ENCODE measurements at places on chromosomes 7 and 10.

DNA sequence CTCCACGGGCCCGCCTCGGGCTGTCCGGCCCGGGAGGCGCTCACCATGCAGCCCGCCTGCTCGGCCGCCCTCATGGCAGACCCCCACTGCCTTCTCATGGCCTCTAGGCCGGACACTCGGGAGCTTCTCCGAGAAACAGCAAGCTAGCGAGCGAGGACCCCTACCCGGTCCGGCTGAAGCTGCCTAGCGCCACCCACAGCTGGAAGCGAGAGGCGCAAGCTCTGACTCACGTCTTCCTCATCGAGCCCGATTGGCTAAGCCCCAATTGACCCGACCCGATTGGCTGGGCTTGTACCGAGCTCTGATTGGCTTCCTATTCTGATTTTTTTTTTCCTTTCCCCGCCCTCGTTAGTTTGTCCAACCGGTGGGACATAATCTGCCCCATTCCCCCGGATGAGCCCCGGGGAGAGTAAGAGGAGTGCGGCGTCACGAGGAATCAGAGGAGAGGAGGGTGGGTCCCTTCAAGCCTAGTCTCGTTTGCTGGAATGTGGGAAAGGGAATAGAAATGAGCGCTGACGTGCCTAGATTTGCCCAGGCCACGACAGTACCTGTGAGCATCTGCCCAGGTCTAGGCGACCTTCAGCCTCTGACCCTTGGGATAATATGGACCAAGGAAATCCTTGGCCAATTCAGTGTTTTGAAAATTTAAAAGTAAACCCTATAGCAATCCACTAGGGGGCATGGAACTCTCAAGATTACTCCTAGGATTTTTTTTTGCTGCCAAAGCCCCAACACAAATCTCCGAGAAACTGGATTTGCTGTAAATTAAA lies at the start of gene TYSND1:
TSS of gene TYSND1 (minus strand) at position 212 of the 770 bp plus-strand sequence. CDS start at position 98, 114 bp downstream.
- DNase-seq, result peak; percentile 96

GRCh38 chr7:51290702-51291540 lies 25.7 kb downstream of the COBL start:
- no peak for DNase-seq

DNA sequence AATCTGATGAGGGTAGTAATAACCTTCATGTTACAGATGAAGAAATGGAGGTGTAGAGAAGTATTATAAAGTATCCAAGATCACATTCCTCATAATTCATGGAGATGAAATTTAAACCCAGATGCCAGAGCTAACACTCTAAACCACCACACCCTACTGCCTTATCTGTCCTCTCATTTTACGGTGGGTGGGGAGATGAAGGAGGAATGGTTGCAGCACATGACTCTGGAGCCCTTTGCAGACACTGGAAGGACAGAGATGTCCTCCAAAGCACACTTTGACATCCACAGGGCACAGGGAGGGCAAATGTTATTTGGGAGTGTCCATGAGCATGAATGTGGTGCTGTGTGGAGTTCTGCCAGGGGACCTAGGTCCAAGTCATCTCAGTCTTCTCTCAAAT lies 1.1 kb downstream of the PLEKHS1 start:
- DNase-seq, result no peak

DNA sequence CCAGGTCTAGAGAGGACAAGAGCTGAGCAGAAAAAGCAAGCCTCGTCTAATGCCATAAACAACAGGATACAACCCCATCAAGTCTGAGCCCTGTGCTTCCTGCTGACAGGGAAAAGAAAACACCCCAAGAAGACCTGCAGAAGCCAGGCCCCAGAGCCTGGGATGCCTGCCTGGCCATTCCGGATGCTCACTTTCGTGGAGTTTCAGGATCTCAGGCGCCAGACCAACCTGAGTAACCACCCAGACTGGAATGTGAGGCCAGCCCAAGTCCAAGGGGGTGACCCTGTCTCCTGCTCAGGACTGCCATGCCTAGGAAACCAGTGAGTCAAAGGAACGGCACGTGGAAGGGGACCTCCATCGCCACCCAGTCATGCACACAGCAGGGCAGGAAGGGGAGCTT lies 74.3 kb downstream of the PLXNA4 start:
- DNase-seq, result no peak

DNA sequence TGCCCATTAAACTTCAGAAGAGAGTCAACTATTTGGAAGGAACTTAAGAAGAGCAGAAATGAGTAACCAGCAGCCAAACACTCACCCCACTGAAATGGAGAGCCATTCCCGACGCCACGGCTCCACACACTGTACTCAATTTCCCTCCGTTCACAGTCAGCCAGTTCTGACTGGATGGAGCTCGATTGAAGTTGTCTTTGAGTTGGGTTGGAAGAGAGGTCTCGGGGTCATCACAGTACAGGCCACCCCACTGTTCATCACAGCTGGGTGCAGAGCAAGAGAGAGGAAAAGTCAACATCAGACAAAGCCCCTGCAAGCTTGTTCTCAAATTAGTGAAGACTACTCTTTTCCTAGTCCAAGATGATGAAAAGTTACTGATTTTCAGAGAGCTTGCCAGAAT lies 75.9 kb upstream of the SLC26A5 start:
- no peak for DNase-seq

- no peak for DNase-seq
Observed at GRCh38 chr10:76969366-76969948, 668.2 kb downstream of the KCNMA1 start.

DNA sequence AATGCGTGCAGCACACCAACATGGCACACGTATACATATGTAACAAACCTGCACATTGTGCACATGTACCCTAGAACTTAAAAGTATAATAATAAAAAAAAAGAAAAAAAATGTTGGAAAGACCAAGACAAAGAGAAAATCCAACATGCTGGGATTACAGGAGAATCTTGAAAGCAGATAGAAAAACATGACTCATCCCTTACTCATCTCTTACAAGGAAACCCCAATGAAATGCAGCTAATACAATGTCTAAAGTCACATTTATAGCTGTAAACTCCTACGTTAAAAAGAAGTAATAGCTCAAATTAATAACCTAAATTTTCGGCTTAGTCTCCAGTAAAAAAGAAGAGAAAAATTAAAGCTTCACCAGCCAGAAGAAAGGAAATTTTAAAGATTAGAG lies 47.5 kb upstream of the DGKB start:
- DNase-seq, result no peak

GRCh38 chr10:80530816-80531215 lies 6.9 kb upstream of the SH2D4B start:
- DNase-seq, result no peak

GRCh38 chr10:124165827-124166226 lies 72.4 kb upstream of the CHST15 start:
- DNase-seq, result no peak

GRCh38 chr7:26667514-26668133 lies 196.8 kb downstream of the SKAP2 start:
- DNase-seq, result peak; percentile 97

DNA sequence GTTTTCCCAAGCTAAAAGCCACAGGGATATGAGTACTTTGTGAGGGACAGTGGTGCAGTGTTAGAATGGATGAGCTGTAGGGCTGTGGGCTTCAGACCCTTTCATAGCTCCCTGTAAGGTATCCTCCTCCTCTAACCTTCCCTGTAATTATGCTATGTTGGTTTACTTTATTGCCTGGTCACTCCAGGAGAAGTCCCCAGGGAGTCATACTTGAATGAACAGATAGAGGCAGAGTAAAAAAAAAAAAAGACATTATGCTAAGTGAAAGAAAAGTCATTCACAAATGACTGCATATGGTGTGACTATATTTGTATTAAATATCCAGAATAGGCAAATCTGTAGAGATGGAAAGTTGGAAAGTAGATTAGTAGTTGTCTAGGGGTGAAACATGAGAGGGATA lies 434.4 kb downstream of the AUTS2 start:
- DNase-seq, result peak; percentile 46

- no peak for DNase-seq
Observed at GRCh38 chr7:15580604-15581351, 19.0 kb upstream of the AGMO start.

- no peak for DNase-seq
Observed at GRCh38 chr7:4010061-4010605, 672.0 kb upstream of the FOXK1 start.

DNA sequence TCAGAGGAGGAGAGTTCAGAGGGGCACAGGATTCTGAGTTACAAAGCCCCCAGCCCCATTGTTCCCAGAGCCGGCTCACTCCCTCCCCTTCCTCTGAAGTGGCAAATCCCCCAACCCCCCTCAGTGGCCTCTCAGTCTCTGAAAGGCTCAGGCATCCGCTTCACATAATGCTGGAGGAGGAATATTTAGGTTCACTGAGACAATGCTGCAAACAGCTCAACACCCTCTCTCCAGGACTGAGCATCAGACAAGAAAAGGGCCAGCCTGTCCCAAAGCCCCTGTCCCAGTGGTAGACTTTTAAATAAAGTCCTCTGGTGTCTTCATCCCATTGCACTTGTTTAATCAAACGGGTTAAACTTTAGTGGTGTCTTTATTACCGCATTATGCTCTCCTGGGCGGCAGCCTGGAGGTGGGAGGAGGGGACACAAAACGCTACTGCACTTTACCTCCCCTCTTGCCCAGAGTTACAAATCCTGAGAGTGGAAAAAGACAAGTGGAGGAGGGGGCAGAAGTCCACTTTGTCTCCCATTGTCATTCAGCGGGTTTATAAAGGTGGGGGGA lies 257.9 kb downstream of the FGFR2 start:
- DNase-seq, result no peak

DNA sequence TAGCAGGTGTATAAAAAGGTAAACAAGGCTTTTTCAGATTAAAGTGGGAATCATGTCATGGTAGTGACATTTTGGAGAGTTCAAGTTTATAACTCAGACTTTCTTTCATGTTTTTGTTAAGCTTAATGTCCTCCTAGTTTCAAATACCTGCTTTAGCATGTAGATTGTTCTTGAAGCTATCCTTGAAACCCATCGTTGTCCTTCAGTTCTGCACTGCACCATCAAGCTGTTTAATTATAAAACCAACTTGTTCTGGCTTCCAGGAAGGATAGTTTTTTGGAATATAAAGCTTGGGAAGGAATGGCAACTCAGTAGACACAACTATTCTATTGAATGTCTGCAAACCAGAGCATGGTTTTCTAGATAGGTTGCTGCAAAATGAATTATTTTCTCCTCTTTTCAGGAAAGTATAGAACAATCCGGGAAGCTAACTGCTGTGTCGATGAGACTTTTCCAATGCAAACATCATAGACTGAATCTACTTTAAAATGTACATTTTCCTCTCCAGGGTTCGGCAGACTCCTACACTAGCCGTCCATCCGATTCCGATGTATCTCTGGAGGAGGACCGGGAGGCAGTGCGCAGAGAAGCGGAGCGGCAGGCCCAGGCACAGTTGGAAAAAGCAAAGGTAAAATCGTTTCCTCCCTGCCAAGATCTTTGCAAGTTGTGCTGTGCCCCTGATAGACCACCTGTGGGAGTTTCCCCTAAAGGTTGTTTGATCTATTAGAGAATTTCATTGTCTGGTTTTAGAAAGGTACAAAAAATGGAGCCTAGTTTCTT lies 249.8 kb downstream of the NSUN6 start:
- DNase-seq, result no peak

GRCh38 chr7:11638011-11638774 lies 193.8 kb downstream of the THSD7A start:
- no peak for DNase-seq

DNA sequence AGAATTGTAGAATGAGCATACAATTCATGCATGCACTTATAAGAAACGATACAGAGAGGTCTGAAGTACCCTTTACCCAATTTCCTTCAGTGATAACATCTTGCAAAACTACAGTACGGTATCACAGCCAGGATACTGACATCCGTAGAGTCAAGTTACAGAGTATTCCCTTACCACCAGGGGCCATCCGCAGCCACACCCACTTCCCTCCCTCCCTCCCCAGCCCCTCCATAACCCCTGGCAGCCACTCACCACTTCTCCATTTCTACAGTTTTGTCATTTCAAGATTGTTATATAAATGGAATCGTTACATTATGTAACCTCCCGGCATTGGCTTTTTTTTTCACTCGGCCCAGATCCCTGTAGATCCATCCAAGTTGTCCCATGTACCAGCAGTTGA lies 113.6 kb upstream of the RET start:
- DNase-seq, result no peak
